ENCODE measurements at places on chromosomes 2 and 18.

- DNase-seq, result peak; percentile 61
Observed at GRCh38 chr2:237603718-237604362, 13.3 kb upstream of the RAB17 start.

DNA sequence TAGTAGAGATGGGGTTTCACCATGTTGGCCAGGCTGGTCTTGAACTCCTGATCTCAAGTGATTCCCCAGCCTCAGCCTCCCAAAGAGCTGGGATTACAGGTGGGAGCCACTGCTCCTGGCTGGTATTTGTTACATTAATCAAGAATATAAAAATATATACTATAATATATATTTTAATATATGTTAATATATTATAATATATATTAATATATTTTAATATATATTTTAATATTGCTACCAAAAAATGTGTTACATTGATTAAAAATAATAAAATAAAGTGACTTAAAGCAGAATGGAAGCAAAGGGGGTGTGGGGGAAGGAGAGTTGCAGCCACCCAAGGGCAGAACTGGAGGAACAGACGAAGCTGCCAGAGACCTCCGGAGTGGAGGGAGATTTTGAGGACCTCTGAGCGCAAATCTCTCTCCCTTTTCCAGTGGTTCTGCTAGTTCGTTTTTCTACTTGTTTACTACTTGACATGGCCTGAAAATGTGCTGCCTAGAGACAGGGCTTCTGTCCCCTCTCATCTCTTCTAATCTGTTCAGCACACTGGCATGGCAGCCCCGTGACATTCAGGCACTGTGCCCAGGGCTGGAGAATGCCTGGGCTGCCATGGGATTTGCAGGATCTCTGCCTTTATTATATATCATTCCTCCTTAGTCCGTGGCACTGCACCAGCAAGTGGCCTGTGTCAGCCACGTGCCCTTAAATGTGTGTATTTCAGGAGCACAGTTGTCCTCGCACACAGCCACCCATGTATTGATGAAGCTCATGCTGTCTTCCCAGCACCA is 47.9 kb upstream of the RAB12 start:
- DNase-seq, result no peak

DNA sequence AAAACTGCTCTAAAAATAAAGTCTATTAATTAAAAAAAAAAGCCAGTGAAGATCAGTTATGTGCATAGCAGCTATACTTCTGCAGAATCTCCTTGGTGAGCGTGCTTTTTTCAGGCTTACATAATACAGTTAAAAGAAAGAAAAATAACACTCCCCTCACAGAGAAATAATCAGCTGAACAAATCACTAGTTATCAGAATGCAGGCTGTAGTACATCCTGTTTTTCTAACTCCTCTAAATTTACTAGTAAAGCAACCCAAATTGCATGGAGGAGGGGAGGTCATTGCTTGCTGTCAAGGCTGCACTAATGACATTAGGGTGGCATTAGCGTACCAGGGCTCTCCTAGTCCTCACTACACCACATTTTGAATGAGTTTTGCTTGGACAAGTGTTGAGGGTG is 192.2 kb downstream of the PLCL1 start:
- DNase-seq, result no peak

DNA sequence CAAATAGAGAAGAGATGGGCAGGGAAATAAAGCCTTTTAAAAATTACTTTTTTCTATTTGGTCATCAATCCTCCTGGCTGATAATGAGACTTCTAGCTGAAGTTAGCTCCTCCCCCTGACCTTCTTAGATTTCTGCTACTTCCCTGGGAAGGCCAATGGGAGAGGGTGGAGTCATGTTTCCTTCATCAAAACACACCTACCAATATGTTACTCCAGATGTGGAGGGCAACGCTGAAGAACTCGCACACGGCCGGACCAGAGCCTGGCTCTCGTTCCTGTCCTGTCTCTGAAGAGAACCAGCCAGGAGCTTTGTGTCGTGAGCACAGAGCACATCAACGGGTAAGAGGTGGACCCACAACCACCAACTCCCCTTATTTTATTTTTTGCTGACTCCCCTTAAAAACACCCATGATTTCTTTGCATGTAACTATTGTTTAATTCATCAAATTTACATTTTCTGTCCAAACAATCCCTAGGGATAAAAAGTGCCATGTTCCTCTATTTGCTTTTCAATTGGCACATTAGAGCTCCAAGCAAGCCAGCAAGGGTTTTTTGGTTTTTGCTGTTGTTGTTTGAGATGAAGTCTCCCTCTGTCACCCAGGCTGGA is 94.9 kb downstream of the ADD2 start:
- DNase-seq, result no peak

DNA sequence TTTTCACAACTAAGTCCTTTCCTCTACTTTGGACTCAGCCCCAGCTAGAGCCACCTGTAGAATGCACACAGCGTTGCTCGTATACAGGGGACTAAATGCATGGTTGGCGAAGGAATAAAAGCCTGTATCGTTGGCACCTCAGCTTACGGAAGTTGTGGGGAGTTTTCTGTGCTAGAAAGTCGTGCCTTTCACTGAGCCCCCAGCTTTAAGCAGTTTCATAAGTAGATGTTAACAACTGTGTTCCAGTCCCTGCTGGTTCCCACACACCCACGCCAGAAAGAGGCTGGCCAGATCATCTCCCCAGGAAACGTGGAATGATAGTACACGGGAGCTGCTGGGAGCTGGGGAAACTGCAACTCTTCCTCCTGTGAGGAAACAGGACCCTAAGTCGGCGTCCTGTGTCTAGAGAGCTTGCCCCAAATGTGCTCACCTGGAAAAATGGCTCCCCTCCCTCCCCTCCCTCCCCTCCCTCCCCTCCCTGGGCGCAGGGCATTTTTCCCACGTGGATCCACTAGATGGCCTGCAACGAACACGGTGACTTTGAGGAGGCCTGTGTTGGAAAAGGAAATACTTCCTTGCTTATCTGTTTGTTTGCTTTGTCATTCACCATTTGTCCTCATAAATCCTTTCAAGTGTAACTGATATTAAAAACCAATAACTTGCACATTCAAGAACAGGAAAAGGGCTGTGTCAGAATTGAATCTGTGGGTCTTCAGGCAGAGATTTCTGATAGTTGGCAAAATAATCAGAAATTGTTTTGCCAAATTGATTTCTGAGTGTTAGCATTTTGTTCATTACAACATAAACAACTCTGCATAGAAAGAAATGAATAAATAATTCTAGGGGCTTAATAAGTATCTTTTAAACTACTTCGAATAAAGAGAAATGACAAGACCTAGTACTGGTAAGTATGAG is 43.9 kb upstream of the RFX8 start:
- no peak for DNase-seq

DNA sequence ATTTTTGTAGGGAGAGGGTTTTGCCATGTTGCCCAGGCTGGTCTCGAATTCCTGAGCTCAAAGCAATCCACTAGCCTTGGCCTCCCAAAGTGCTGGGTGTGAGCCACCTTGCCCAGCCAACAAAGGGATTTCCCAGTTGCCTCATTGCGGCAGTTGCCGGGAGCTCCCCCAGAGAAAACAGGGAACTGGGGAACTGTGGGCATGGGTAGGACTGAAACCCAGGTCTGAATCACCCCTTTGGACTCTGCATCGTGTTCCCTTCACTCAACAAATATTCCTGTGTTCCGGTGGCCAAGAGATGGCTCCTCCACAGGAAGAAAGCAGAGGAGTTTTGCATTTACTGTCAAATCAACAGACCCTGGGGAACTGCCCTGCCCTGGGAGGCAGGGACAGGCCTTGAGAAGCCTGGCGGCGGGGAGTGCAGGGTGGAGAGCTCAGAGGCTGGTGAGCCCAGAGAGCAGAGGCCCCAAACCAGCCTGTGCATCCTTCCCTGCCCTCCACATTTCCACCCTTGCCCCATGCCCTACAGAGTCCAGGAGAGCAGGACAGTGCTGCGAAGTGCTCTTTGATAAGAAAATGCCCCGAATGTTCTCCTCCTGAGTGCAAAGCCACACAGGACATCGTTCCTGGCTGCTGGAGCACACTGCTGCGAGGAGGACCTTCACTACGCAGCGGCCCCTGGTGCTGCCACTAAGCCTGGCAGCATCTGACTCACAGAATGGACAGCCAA is 24.9 kb downstream of the MYO7B start:
- no peak for DNase-seq

GRCh38 chr2:151620761-151621160 is 113.5 kb downstream of the NEB start:
- no peak for DNase-seq

DNA sequence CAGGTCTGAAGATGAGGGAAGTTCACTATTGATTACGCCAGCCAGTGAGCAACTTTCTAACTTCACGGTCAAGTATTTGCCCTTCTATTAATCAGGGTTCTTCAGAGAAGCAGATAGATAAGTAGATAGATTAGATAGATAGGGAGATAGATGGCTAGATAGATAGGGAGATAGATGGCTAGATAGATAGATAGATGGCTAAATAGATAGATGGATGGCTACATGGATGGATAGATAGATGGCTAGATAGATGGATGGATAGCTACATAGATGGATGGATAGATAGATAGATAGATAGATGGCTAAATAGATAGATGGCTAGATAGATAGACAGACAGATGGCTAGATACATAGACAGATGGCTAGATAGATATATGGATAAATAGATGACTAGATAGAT is 4.8 kb upstream of the INPP5D start:
- no peak for DNase-seq

DNA sequence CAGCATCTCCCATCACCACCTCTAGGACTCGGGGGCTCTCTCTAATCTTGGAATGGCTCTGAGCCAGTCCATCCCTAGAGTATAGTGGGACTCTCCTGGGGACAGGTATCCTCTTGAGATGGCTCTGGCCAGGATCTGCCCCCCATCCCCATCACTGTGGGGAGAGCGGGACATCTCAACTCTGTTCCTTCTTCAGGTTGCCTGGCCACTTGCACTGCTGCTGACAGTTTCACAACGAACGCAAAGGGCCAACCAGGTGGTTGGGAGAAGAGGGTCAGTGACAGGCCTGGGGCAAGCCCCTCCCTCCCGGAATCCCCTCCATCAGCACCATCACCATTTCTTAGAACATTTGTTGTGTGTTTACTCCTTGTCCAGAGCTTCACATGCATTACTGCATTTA is 62.6 kb downstream of the CIB4 start:
- no peak for DNase-seq

- DNase-seq, result no peak
Observed at GRCh38 chr2:67845621-67846369, 217.0 kb downstream of the C1D start.

GRCh38 chr18:63753676-63754075 is 21.5 kb upstream of the SERPINB7 start:
- no peak for DNase-seq

GRCh38 chr2:204090021-204090420 is 153.5 kb downstream of the ICOS start:
- no peak for DNase-seq

GRCh38 chr2:17835516-17835915 is 19.3 kb downstream of the MSGN1 start:
- DNase-seq, result no peak

DNA sequence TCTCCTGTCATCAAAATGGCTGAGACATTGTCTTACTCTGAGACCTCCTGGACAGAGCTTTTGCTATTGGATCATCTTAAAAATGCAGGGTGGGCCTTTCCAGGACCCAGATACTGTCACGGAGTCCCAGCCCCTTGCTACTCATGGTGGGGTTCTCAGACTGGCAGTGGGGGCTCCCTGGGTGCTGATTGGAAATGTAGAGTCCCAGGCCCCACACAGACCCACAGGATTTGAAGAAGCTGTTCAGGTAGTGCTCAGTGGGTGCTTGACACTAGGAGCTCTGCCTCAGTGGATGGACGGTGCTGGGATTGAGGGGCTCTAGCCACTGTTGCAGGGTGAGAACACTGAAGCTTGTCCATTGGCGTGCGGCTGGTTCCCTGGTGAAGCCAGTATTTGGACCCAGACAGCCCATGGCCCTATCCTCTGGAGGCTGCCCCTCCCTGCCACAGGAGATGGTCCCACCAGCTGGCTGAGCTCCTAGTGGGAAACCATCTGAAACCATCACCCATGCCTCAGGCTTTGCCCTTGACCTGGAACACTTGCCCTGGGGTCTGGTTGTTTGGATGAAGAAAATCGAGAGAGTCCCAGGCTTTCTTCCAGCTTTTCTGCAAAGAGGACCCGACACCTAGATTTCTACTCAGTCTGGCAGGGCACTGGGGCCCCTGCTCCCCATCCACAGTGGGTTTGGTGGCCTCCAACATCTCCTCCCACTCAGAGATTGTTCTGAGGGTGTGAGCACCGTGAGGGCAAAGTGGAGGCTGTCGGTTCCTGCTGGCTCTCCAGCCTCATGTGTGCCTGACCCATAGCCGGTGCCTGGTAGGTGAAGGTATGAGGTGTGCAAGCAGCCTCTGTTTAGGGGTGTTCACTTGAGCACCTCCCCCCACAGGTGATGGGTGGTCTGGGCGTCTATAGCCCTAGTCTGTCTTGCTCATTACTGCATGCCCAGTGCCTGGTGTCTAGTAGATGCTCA is 30.1 kb downstream of the MROH2A start:
- DNase-seq, result no peak

All from GM20000 (cell line).